Activated T-cell treated with anti-CD3 and anti-CD28 coated beads for 48 hours (primary cell): ENCODE measurements at places on chromosomes 12 and 14.

GRCh38 chr12:39252628-39253027 is 190.3 kb downstream of the KIF21A start:
- DNase-seq = no peak

- no peak for DNase-seq
These were observed 137.2 kb upstream of the MAP1LC3B2 start for GRCh38 chr12:116421785-116422538.

DNA sequence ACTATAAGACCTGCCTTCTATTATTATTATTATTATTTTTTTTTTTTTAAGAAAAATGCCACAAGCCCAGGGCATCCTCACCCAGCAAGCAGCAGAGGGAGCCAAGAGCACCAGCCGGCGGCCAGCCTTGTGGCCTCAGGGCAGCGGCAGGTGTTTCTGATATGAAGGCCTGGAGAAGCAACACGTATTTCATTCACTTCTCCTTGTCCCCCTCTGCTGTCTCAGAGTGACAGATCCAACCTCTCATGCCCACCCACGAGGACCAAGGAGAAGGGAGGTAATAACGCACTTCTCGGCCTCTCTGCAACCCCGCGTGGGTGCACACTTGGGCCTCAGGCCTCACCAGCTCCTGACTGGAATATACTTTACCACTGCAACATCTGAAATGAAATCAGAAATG is 25.4 kb downstream of the CDC42BPB start:
- no peak for DNase-seq

GRCh38 chr14:101734246-101734847 is 27.2 kb upstream of the PPP2R5C start:
- no peak for DNase-seq

GRCh38 chr12:28936711-28937110 is 212.4 kb upstream of the FAR2 start:
- no peak for DNase-seq

DNA sequence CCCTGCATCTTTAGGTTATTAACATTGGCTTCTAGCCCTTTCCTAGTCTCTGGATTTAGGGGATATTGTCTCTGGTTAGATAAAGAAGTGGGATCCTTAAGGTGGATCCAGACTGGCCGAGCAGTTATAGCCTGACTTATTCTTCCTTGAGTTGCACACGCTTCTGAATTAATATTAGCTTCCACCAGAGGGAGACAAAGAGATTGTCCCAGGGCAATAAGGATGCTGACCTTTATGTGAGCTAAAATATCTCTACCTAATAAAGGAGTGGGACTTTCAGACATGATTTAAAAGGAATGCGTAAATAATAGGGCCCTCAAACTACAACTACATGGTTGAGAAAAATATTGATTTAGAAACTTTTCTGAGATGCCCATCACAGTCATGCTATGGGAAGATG is 139.7 kb downstream of the SLCO1B3 start:
- DNase-seq = no peak

GRCh38 chr14:70045844-70046535 is 142.8 kb downstream of the SLC8A3 start:
- DNase-seq = peak; percentile 6

DNA sequence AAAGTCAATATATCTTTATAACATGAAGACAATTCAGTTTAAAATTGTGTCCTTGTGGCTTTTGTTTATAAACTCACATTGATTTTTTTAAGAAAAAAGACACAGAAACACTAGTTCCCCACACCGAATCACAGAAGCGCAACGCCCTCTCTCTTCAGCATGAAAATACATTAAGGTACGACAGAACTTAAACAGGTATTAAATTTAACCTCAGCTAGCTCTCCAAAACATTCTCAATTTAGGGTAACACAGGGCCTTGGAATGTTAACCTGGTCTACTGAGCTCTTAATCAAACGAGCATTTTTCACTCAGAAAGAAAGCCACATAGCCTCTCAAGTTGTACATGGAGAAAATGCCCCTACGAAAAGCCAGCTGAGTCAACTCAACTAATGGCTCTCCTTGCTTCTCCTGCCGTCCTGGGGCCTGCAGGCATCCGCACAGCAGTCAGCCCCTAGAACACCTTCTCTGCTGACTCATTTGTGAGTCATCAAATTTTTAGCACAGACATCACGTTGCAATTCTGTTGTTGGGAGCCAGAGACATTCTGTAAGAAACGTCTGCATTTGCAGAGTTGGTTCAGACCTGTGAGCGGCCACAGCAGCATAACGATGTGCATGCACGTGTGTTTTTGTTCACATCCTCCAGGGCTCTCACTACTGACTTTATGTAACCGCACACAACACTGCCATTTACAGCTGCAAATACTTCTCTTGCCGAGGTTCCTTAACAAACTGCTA is 141.6 kb downstream of the ITPR2 start:
- DNase-seq = no peak
